ENCODE measurements at places on chromosomes 4 and X.

- DNase-seq, result no peak
Measured at GRCh38 chrX:39907964-39908661, 189.6 kb downstream of the BCOR start.

DNA sequence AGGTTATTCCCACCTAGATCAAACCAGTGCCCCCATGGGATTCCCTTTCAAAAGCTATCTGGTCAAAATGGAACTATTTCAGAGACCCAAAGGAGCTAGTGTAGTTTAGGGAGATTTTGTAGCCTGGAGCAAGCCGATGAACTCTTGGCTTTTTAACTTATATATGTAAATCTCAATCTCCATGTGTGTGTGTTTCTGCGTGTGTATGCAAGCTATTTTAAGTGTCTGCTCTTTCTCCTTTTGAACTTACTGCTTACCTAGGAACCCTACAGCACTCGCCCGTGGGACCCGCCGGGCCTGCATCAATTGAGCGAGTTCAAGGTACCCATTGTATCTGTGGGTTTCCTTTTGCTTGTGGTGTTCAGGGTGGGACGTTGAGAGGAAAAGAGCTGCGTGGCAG, 10.4 kb downstream of the CSTF2 start:
- no peak for DNase-seq

- no peak for DNase-seq
Measured at GRCh38 chrX:148498067-148498466, 2.4 kb upstream of the AFF2 start.

DNA sequence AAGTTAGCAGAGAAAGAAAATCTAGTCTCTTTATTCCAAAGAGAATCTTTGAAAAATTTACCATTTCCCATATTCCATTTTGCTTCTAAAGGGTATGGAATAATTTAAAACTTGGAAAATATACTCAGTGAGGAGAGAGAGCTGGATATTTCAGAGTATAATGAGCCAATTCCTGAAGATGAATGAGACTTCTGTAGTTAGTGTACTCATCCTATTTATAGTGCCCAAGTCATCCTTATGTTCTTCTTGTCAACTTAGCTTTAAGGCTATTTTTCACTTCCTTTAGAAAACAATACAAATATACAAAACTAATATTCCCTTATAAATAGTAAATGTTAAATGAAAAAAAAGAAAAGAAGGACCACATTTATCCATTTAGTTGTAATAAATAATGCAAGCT, 302.6 kb downstream of the IQCM start:
- no peak for DNase-seq

- no peak for DNase-seq
Measured at GRCh38 chr4:52477191-52477780, 181.8 kb downstream of the USP46 start.

- DNase-seq, result no peak
Measured at GRCh38 chr4:38695809-38696208, 31.8 kb downstream of the KLF3 start.

GRCh38 chr4:110877778-110878370, 255.0 kb upstream of the PITX2 start:
- no peak for DNase-seq

- DNase-seq, result no peak
Measured at GRCh38 chrX:2267890-2268289, 232.9 kb downstream of the DHRSX start.

DNA sequence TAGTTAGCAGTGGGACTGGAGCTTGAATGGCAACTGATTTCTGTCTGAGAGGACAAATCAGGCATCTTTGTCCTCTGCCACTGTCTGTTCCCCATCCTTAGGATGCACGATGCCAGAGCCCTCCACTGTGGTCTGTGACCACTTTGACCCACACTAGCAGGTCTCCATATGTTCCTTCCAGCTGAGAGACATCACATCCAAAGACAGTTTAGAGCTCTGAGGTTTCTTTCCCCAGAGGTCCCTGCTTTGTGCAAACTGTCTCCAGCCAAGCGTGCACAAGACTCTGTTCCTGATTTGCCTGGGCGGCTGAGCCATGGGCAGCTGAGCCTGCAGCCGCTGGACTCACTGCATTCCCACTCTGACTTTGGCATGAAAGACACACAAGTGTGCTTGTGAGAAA, 98.0 kb downstream of the PTTG2 start:
- no peak for DNase-seq

- DNase-seq, result no peak
Measured at GRCh38 chr4:7976025-7976424, 36.4 kb upstream of the AFAP1 start.

GRCh38 chrX:54842607-54843006, 35.1 kb downstream of the MAGED2 start:
- no peak for DNase-seq

DNA sequence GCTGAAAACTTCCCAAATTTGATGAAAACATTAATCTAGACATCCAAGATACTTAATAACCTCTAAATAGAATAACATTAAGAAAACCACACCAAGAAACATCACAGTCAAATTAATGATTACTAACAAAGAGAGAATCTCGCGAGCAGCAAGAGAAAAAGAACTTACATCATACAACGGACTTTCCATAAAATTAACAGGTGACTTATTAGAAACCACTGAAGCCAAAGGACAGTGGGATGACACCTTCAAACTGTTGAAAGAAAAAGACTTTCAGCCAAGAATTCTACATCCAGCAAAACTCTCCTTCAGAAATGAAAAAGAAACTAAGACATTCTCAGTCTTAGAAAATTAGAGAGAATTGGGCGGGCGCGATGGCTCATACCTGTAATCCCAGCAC, 232.0 kb downstream of the SNCA start:
- DNase-seq, result no peak

- DNase-seq, result no peak
Measured at GRCh38 chrX:124931241-124931640, 388.4 kb upstream of the TEX13C start.

DNA sequence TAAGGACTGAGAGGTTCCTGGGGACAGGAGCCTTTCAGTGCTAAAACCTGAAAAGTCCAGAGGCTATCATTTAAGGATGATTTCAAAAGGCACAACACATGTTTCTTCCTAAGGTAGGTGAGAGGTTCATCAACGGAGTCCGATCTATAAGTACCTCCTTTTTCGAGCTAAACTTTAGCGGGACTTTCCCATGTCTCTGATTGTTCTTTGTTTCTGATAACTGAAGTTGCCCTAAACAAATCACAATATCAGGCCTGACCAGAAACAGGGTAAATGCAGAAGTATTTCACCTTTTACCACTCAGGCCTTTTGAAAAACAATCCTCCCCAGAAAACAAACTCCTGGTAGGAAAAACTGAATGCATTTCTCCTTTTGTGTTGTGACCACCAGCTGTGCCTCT, 17.6 kb downstream of the PIR start:
- DNase-seq, result no peak

GRCh38 chr4:80014531-80014930, 58.5 kb downstream of the ANTXR2 start:
- DNase-seq, result no peak

GRCh38 chr4:107757283-107757682, 37.2 kb upstream of the PAPSS1 start:
- DNase-seq, result no peak

DNA sequence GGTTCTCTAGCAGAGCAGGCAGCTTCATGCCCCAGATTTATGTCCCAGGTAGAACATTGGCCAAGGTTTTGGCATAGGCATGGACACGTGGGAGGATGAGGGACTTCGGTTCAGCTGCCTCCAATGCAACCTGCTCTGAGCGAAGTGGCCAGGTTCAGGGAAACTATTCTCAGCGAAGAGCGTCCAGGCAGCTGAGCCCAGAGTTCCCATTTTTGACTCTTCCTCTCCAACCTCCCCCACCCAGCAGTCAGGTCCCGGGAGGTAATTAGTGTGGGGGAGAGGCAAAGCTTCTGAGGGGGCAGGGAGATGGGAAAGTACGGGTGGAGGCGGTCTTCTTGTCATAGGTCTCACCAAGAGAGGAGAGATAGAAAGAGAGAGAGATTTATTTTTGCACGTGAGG, 1.0 kb downstream of the GABRA4 start:
- DNase-seq, result no peak

DNA sequence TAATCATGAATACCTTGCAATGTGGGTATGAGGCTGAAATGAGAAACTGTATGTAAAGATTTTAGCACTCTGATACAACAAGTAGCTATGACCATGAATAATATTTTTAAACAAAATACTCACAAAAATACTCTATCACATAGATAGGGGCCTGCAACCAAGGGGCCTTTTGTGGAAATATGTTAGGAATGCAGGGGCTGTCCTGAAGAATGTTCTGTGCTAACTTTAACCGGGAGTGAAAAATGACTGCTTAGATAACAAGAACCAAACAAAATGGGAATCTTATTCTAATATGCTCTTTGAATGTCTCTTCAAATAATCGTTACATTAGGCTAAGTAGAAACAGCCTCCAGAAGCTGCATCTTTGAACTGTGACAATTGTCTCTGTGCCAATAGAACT, 37.9 kb upstream of the GYPA start:
- DNase-seq, result no peak

- no peak for DNase-seq
Measured at GRCh38 chr4:155889031-155889793, 14.3 kb upstream of the TDO2 start.

GRCh38 chrX:38805432-38806389, 4.5 kb downstream of the MID1IP1 start:
- DNase-seq, result no peak

- DNase-seq, result no peak
Measured at GRCh38 chrX:40727093-40727492, 8.2 kb downstream of the MED14 start.

DNA sequence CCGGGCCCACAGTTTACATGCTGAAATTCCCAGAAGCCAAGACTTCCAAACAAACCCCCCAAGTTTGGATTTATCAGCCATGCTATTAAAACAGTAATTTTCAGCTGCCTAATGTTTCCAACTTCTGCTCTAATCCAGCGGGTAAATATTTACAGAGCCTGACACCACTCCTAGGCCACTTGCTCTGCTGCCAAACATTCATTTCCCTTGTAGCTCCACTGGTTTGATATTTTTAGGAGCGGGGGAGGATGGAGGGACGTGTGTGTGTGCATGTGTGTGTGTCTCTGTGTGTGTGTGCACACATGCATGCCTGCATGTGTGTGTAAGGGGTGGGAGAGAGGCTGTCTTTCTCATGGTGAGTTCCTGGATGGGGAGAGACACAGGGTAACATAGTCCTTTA, 115.7 kb upstream of the PJA1 start:
- DNase-seq, result no peak

DNA sequence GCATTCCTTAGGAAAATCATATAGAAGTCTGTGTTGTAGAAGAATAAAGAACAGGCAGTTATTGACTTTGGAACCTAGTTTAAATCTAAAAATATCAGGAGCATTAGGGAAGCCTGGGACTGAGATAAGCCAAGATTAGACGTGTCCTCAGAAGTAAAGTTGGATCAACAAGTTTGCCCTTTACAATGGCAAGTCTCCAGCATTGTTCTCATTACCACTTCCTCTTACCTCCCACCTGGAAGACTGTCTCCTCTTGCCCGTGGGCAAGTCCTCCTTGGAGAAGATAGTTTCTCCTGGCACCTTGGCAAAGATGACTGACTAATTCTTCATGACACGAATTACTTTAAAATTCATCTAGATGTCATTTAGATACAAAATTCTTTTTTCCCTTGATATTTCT, 37.8 kb downstream of the CNKSR2 start:
- no peak for DNase-seq

DNA sequence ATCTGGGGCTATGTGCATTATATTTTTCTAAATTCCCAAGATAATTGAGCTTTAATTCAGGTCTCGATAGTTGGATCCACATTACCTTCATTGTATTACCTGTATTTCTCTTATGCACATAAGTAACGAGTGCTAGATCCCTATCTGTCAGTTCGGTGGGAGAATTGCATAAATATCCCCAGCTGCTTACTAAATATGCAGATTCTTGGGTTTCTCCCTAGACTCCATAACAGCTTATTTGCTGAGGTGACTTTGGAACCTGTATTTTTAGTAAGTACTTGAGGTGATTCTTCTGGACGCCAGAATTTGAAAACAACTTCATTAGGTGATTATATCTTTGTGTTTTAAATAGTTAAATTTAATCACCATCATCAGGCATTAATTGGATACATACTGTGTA, 15.0 kb downstream of the UGT8 start:
- no peak for DNase-seq

DNA sequence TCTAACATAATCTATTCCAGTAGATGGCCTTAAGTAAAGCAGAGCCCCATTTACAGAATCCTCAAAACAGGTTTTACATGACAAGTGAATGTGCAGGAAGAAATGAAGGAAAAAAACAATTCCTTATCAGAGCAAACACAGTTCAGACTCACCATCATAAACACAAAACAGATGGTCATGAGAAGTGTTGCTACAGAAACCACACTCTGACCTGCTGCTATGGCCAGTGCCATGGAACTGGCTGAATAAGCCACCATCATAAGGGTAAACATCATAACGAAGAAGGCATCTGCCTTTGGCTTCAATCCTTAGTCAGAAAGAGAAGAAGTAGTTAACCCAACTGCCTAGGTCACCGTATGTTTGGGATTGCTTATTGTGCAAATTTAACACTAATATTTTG, 61.1 kb downstream of the ABCG2 start:
- no peak for DNase-seq

DNA sequence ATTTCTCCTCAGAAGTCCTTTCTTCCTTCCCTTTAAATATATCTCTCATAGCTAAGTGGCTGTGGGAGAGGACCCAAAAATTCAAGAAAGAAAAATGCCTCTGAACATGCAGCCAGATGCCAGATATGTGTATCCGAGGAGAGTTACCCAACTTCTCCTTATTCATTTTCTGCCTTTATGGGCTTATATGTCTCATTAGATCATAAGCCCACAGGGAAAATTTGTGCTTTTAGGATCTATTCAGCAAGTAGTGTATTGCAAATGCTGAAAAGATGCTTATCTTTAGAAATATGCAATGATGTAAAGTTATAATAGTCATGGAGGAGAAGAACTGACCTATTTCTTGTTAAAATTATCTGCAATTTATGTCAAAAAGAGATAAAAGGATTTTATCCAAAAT, 371.8 kb upstream of the NOCT start:
- no peak for DNase-seq

GRCh38 chr4:83996254-83996653, 460.3 kb downstream of the GPAT3 start:
- DNase-seq, result no peak

GRCh38 chr4:123643691-123644090, 247.1 kb downstream of the SPRY1 start:
- DNase-seq, result no peak

DNA sequence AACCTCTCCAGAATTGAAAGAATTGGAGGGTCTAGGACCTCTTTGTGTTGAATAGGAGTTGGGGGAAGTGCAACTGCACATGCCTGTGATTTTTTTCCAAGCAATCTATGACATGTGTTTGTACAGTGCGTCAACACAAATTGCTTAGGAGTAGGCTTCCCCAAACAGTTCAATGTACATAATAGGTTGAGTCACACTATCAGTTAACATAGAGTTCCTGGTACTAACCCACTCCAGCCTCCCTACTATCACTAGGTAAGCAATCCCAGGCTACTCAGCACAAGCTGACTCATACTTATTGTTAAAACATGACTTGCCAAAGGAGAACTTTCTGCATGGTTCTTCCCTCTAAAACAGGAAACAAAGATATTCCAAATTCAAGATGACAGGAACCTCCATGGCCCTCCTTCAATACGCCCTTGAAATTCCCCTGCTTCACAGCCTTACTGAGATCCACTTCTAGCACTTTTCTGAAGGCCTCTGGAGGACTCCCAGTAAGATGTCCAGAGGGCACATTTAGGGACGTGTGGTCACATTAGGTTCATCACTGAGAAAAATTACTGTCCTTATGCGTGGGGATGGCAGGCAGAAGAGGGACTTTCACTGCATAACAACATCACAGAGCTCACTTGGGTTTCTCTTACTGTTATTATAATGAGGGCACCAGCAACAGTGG, 8.4 kb upstream of the VSIG1 start:
- no peak for DNase-seq

All from D721Med (cell line).